CD4-positive, alpha-beta T cell treated with Interleukin-15 for 1 hour (primary cell): ENCODE measurements at places on chromosomes 11 and 22.

GRCh38 chr11:37967635-37968034, 1369.6 kb upstream of the RAG2 start:
- no peak for DNase-seq

- no peak for DNase-seq
Observed at GRCh38 chr11:126660761-126661425, 305.4 kb downstream of the ST3GAL4 start.

- DNase-seq = no peak
Observed at GRCh38 chr11:82305123-82305522, 428.5 kb downstream of the FAM181B start.

DNA sequence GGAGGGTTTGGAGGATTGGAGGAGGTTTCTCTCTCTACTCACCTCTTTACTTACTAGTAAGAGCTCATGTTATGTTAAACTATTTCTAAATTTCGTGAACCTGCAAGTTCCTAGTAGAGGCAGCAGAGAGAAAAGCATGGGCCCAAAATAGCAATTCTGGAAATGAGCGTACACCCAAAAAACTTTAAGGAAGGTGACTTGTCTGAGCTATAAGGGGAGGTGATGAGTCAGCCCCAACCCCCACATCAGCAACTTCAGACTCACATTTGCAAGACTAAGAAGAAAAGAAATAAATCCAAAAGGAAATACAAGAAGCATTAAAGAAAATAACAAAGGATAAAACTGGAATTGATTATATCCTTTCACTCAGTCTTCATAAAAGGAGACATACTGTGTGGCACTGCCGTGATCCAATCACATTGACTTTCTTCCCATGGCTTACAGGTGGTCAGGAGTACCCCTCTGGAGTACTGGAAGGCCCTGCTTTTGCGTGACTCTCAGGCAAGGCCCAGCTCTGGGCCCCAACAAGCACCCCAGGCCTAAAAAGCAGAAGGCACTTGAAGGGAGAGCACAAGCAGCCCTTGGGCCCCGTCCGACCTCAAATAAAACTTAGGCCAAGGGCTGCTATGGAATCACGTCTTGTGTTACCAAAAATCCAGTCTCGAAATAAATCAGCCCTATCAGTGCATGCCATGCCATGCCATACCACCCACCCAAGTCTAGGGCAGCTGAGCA, 14.3 kb downstream of the PACSIN2 start:
- no peak for DNase-seq

- no peak for DNase-seq
Observed at GRCh38 chr22:29555065-29555644, 1.6 kb upstream of the THOC5 start.
